ENCODE measurements at places on chromosomes 16 and 17.

GRCh38 chr16:14131774-14132695, 60.9 kb downstream of the MRTFB start:
- no peak for DNase-seq

GRCh38 chr16:85252461-85252860, 140.2 kb upstream of the CIBAR2 start:
- no peak for DNase-seq

GRCh38 chr16:85664580-85665372, 24.0 kb downstream of the GINS2 start:
- DNase-seq: no peak

- DNase-seq: no peak
These were observed 499 bp upstream of the HLF start for GRCh38 chr17:55264278-55264644.

DNA sequence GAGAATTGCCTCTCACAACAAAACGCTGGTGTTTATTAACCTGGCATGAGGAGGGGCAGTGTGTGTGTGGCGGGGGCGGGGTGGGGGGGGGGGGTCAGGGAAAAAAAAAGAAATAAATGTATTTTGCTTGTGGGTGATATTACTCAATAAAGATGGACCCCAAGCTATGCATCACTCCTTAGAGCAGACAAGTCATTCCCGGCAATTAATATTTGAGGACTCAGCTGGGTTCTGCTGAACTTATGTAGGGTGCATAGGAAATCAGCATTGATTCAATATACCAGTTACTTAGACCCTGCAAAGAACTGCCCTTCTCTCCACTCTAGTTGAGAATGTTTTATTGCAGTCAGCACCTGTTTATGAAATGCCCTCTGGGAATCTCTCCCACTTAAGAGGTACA, 206.2 kb upstream of the MAF start:
- DNase-seq: no peak

DNA sequence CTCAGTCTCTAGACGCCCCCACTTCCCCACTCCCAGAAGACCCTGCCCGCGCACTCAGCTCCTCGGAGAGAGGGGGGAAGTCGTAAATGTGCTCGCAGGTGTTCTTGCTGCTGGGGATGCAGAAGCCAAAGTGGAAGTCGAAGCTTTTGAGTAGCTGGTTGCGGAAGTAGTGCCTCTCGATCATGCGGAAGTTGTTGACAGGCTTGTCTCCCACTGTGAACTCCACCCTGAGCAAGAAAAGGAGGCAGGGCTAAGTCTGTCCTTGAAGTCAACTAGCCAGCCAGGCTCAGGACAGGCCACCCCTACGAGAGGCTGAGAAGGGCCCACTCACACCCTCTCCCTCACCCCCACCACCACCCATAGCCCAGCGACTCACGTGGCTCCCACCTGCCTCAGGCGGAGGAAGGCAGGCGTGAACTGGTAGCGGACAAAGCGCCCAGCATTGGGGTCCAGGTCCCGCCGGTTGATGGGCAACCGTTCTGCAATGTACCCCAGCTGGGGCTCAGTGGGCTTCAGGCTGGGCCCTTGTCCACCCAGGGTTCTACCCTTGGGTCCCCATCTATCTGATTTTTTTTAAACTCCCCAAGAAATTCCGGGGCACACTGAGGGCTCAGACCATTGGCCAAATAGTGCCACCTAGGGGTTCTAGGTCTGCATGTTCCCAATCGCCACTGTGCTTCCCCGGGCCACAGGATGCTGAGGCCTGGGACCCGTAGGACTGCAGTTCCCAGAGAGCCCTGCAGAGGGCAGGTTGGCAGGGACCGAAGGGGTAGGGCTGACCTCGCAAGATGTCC, 4.6 kb downstream of the UNC119 start:
- no peak for DNase-seq

GRCh38 chr17:47239967-47240651, 13.5 kb upstream of the ITGB3 start:
- DNase-seq: no peak

DNA sequence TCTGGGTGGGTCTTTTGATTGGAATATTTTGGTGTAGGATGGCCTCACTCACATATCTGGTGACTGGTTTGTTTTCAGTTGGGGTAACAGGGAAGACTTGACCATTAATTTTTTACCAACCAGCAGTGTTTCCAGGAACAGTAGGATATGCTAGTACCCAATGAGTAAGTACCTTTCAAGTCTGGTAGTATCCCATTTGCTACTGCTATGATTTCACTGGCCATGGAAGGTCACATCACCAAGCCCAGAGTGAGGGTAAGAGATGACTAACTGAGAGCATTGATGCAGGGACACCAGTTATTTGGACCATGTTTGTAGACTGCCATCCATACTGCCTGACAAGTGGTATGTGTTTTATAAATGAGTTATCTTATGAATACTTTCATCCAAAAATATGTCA, 277.7 kb downstream of the MAP2K6 start:
- no peak for DNase-seq

DNA sequence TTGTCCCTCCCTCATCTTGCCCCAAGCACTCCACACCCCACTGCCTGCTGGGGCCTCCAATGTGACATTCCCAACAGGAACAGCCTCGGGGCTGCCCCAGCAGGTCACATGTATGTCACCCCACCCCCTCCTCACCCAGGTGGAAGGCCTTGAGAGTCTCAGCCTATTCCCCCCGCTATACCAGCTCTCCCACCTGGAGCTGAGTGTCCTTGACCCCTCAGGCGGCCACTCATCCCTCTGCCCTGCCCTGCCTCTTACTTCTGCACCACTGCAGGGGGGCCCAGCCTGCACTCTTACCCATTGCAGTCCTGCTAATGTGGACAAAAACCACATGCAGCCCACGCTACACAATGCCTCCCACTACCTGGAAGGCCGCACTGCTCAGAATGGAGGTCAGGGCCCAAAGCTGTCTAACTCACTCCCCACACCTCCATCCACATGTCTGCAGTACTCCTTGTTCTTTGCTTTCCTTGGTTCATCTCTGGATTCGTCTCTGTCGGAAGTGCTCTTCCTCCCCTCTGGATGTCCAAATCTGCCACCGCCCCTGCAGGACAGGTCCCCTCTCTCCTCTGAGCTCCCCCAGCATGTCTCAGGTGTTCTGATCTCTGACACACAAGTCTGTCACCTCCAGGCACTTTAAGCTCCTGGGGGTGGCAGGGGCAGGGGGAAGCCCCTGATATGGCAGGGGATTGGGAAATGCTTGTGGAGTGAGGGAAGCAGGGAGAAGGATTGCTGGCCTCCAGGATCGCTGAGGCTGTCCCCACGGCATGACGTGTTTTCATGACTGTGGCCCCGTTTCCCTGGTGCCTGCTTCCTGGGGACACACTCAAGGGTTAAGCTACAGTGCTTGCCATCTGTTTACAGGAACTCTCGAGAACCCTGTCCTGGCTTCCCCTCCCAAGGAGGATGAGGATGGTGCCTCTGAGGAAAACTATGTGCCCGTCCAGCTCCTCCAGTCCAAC, 20.8 kb downstream of the TRPV2 start:
- no peak for DNase-seq

- DNase-seq: no peak
These were observed 31.0 kb upstream of the ARL4D start for GRCh38 chr17:43367737-43368242.

DNA sequence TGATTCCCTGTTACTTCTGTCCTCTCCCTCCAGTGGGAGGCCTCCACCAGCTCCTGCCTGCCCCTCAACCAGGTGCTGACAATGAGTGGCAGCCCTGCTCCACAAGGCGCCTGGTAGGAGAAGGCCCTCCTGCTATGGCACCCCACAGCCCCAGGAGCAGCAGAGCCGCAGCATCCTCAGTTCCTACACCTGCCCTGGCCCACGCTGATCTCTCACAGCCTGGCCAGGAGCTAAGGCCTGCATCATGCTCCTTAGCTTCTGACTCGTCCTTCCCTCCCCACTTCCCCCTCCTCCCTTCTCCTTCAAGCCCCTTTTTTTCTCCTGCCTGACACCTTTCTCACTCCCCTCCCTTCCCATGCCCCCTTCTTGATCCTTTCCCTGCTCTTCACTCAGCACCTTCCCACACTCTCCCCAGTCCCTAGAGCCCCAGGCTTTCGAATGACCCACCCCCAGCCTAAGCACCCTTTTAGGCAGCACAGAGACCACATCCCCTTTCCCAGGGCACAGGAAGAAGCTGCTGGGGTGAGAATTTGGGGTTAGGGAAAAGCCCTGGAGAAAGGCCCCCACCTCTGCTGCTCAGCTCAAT, 6.5 kb downstream of the PROCA1 start:
- DNase-seq: no peak

GRCh38 chr16:20385844-20386832, 18.4 kb downstream of the PDILT start:
- no peak for DNase-seq

DNA sequence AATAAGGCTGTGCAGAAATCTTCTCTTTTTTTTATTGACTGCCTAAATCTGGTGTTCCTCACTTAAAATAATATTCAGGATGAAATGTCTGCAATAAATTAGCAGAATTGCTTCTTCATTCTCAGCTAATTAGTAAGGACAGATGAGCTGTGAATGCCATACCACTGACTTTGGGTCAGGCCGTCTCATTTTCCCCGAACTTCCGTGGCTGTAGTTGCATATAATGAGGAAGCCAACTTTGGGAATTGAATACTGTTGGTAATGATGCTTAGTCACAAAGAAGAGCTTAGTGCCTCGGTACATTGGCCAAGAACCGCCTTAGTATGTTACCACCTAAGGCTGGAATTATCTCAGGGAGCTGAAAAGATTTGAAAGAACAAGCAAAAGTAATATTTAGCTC, 47.6 kb downstream of the NUP93 start:
- DNase-seq: no peak

DNA sequence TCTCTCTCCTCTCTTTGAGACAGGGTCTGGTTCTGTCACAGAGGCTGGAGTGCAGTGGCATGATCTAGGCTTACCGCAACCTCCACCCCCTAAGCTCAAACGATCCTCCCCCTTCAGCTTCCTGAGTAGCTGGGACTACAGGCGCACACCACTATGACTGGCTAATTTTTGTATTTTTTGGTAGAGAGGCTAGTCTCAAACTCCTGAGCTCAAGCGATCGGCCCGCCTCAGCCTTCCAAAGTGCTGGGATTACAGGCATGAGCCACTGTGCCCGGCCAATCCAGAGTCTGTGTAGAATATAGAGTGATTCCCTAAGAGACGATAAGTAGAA, 65.8 kb upstream of the RPH3AL start:
- DNase-seq: no peak

GRCh38 chr16:17578981-17579874, 108.5 kb upstream of the XYLT1 start:
- DNase-seq: no peak

DNA sequence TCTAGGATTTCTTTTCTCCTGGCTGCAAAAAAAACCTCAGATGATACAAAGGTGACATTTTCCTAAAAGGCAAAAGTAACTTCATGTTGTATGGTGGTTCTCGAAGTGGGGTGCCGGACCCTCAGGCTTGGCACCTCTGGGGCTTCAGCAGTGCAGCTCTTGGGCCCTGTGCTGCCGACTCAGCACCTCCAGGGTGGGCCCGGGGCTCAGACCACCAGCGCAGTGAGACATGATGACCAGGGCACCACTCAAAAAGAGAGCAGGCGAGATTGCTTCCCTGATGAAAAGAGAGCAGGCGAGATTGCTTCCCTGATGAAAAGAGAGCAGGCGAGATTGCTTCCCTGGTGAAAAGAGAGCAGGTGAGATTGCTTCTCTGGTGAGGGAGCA, 98.7 kb upstream of the ZNF750 start:
- no peak for DNase-seq

- no peak for DNase-seq
These were observed 9.7 kb upstream of the ALOX15B start for GRCh38 chr17:8029121-8029520.

DNA sequence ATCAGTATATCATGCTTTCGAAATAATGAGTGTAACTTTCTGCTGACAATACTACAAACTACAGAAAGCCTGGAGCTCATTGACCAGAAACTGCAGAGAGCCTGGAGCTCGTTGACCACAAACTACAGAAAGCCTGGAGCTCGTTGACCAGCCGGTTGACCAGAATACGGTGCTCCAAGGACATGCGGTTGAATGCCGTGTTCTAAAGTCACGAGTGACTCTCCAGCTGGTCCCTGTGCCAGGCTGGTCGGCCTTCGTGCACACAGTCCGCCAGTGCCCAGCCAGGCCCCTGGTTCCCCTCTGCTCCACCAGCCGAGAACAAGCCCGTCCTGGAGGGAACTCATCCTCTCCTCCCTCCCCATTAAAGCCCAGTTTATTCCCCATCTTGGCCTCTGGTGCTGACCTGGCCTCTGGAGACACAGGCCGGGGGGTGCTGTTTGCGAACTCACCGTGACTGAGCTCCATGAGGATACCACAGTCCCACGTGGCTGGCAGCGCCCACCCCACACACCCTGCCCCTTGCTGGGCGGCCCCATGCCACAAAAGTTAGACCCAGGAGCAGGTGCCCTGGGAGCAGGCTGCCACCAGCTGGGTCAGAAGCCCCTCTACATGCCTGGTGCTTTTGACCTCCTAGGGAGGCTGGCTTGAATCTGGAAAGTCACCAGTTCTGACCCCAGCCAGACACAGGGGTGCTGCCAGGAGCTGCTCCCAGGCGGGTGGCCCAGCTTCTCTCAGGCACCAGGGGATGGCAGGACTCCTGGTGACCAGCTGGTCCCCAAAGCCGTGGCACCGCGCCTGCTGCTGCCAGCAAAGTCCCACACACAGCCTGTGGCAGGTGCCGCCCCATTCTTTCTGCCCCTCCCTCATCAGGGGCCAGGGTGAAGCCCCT, 15.5 kb upstream of the CDH15 start:
- no peak for DNase-seq

All from cortex of kidney (tissue), 1 donor.